ENCODE measurements at places on chromosomes 4 and X. TPM values are rescaled to one million over a fixed set of nuclear protein-coding genes. Genes with fewer than 3 reads are reported as not detected.

Gene FGB
- 2.8 TPM for total RNA-seq

Gene RGN
- total RNA-seq: not detected

Gene TCP11X2
- not detected for total RNA-seq

Gene TRIM75
- total RNA-seq: not detected

Gene SPACA5
- not detected for total RNA-seq

Gene PAGE2B
- total RNA-seq: not detected

Gene FAM47A
- total RNA-seq: not detected

Gene MAPK10
- 4.6 TPM for total RNA-seq

DNA sequence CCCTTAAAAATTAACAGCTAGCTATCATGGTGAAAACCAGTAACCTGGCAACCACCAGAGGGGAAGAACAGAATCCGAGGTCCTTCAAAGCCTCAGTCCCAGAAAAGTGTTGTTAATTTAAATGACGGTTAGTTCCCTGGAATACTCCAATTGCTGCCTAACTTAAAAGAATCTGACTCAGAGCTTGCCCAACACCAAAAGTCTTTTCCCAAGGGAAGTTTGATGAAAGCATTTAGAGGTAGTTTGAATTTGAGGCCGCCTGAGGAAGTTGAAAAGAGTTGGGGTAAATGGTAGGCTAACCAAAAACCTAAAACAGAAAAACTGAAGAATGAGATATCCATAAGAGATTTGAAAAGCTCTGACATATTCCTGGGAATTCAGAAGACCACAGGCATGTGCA is 46.6 kb downstream of the IL13RA2 start:
- DNase-seq: no peak
- H3K27me3 ChIP-seq: no peaks in the 10 kb centered on the region
- no peaks in the 10 kb centered on the region for H3K36me3 ChIP-seq

DNA sequence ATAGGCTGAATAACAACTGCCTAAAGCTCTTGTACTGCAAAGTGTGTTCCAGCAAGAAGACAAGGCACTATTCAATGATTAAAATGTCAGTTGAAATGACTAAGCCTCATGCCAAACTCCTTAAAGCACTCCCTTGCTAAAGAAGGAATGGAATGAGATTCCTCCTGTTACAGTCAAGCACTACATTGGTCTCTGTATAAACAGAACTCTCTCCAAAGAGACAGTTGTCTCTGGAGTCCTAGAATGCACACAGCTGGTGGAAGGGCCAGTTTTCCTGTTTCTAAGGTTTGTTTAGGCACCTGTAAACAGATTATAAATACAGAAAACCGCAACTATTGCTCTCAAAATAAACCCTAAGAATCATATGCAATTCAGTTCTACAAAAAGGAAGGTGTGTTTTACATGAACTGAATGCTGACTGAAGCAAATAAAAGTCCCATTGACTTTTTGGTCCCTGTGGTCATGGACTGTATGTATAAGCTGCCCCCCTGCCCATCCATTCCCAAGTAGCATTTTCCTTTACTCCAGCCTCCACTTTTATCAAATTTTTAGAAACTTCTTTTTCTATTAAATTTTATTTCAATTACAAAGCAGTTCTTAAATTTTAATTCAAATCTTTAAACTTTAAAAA is 47.0 kb downstream of the FAT1 start:
- peaks cover 17% of the 10 kb centered on the region for H3K4me1 ChIP-seq
- H3K27me3 ChIP-seq: no peaks in the 10 kb centered on the region
- H3K4me3 ChIP-seq: no peak overlapping the region
- H3K36me3 ChIP-seq: peaks cover 3% of the 10 kb centered on the region

DNA sequence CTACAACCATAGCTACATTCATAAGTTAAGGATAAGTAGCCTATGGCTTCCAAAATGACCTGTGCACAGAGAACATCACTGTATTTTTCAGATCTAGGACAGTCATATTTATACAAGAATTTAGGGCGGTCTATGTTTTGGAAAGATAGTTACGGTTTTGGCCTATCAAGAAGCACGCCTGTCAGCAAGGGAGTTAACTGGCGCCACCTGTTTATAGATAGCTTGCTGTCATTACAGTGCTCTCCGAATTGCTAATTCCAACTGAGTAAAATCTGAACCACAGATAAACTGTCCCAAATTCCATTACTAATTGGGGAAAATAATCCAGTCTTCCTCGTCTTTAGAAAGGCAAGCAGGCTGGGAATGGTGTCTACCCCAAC is 646 bp downstream of the ABCB7 start:
- no peaks in the 10 kb centered on the region for H3K36me3 ChIP-seq
- DNase-seq: no peak
- H3K4me3 ChIP-seq: peak overlapping the region; percentile 81
- H3K4me1 ChIP-seq: peaks cover 4% of the 10 kb centered on the region
- no peaks in the 10 kb centered on the region for H3K27me3 ChIP-seq

DNA sequence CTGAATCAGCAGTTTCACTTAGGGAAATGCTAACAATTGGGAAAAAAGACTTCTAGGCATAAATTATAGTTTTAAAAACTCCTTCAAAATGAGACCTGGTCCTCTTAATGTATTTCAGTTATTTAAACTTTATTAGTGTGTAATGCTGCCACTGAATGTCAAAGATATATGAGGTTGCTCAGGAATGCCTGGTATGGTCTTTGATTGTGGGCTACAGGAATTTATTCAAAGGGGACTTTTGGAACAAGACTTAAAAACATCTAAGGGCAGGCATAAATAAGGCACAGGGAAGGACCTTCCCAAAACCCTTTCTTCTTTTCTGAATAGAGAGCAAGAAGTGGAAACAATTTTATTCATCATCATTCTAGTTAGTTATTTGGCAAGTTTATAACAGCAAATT is 439.1 kb downstream of the TLL1 start:
- DNase-seq: peak; percentile 61
- H3K27ac ChIP-seq: no peak overlapping the region
- no peaks in the 10 kb centered on the region for H3K27me3 ChIP-seq
- no peaks in the 10 kb centered on the region for H3K4me1 ChIP-seq

GRCh38 chr4:3611778-3612177 is 79.6 kb upstream of the LRPAP1 start:
- H3K27ac ChIP-seq: no peak overlapping the region
- H3K36me3 ChIP-seq: no peaks in the 10 kb centered on the region
- no peak overlapping the region for H3K4me3 ChIP-seq
- DNase-seq: no peak

- no peaks in the 10 kb centered on the region for H3K36me3 ChIP-seq
- H3K27ac ChIP-seq: no peak overlapping the region
- H3K4me3 ChIP-seq: no peak overlapping the region
Observed at GRCh38 chrX:93461060-93461459, 212.3 kb downstream of the NAP1L3 start.

DNA sequence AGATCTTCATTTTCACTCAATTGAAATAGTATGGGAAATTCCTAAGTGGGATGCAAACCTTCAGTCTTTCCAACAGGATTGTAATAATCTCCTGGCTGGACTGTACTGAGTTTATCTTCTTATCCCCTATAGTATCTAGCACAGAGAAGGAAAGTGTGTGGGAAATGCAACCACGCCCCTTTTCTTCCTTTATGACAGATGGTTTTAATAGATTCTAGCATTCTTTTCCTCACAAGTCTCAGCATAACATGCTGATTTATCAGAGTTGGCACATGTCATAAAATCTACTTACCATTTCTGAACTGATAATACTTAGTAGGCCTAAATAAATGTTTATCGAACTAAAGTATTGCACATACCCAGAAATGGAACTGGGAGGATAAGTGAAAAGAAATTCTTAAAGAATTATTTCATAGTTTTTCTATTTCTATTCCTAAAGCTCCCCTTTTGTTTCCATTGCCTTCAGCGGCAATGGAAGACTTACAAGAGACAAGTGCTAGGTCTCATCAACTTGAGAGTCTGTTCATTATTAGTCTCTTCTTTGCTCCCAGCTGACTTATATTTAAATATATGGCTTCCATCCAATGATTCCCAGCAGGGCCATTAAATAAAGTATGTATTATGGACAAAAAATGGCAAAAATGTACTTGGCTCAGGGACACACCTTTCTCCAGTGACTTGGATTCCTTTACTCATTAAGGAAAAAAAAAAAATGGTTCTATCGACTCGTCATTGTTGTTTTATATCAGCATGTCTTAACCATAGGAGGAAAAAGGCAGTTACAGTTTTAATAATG is 484.5 kb downstream of the IL1RAPL1 start:
- no peaks in the 10 kb centered on the region for H3K27me3 ChIP-seq
- H3K27ac ChIP-seq: no peak overlapping the region
- no peaks in the 10 kb centered on the region for H3K36me3 ChIP-seq
- peak; percentile 6 for DNase-seq

DNA sequence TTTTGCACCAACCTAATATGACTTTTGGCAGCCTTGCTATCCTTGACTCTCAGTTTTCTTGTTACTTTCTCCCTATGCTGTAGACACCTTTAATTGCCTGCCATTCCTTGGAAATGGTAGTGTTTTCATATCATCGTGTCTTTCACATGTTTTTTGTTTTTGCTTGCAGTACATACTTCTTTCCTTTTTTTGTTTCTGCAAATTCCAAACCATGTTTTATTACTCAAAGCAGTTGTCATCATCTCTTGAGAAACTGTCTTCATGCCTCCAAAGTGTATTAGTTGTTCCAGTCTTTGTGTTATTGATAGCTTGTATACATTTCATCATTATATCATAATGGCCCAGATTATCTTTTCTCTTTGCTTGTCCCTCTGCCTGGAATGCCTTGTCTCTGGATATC is 57.1 kb downstream of the PDLIM5 start:
- no peak overlapping the region for H3K27ac ChIP-seq
- H3K4me1 ChIP-seq: peaks cover 24% of the 10 kb centered on the region
- H3K27me3 ChIP-seq: no peaks in the 10 kb centered on the region
- no peaks in the 10 kb centered on the region for H3K36me3 ChIP-seq
- DNase-seq: no peak
- H3K4me3 ChIP-seq: no peak overlapping the region

DNA sequence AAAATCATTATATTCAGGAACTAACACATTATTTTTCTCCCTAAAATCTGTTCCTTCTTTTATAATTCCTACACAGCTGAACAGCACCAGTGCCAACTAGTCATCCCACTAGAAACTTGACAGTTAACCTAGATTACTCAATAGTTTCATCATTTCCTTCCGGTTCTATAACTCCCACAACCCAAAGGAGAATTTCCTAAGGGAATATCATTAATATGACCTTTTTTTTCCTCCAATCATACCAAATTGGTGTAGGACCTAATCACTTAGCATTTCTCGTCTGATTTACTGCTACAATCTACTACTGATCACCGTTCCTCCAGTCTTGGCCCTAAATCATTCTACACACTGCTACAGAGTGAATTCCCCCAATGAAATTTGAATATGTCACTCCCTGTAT is 45.9 kb downstream of the WDFY3 start:
- no peak overlapping the region for H3K4me3 ChIP-seq
- no peaks in the 10 kb centered on the region for H3K27me3 ChIP-seq
- peak; percentile 62 for DNase-seq
- H3K36me3 ChIP-seq: no peaks in the 10 kb centered on the region
- peaks cover 6% of the 10 kb centered on the region for H3K4me1 ChIP-seq

- no peaks in the 10 kb centered on the region for H3K36me3 ChIP-seq
- no peak overlapping the region for H3K4me3 ChIP-seq
- no peak for DNase-seq
- H3K27me3 ChIP-seq: no peaks in the 10 kb centered on the region
- peaks cover 10% of the 10 kb centered on the region for H3K4me1 ChIP-seq
Observed at GRCh38 chr4:848803-849477, 23.0 kb upstream of the CPLX1 start.

GRCh38 chr4:188295899-188296298 is 156.7 kb downstream of the TRIML1 start:
- no peak for DNase-seq
- H3K36me3 ChIP-seq: no peaks in the 10 kb centered on the region
- H3K27me3 ChIP-seq: no peaks in the 10 kb centered on the region
- H3K4me3 ChIP-seq: no peak overlapping the region

DNA sequence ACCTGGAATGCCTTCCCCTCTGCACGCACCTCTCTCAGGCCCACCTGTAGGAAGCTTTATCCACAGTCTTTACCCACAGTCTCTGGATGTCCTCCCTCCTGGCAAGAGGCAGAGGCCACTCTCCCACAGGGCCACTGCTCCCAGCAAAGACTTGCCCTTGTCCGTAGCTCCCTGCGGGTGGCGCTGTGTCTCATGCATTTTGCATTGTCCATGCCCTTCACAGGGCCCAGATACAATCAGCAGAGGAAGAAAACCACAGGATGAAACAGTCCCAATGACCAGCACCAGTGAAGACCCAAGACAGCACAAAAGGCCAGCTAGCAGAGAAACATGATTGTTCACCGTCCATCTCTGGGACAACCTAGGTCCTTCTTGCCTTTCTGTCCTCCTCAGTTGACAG is 2.1 kb upstream of the NSG1 start:
- peaks cover 55% of the 10 kb centered on the region for H3K27me3 ChIP-seq
- no peak overlapping the region for H3K4me3 ChIP-seq
- no peak overlapping the region for H3K27ac ChIP-seq
- peaks cover 3% of the 10 kb centered on the region for H3K4me1 ChIP-seq
- no peak for DNase-seq
- H3K36me3 ChIP-seq: no peaks in the 10 kb centered on the region

- no peak overlapping the region for H3K27ac ChIP-seq
- H3K4me3 ChIP-seq: no peak overlapping the region
- H3K36me3 ChIP-seq: no peaks in the 10 kb centered on the region
Observed at GRCh38 chr4:40309250-40309774, 25.8 kb upstream of the CHRNA9 start.

DNA sequence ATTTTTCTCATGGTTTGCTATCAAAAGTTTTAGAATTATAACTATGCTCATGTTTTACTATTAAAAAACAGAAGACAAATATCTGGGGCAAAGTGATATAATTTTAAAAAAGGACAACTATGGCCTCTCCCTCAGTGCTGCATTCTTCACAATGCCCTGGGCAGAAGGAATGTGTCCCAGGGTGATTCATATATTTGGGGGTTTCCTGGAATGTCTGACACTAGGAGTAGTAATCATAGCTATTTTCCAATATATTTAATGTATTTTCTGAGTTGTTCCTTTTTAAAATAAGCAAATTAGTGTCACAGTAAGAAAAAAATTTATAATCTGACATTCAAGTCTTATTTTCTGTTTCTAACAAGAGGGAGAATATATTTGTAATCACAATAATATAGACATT is 281.7 kb downstream of the UNC5C start:
- H3K36me3 ChIP-seq: no peaks in the 10 kb centered on the region
- no peak overlapping the region for H3K4me3 ChIP-seq
- peak; percentile 74 for DNase-seq
- H3K27ac ChIP-seq: peak overlapping the region; percentile 35
- no peaks in the 10 kb centered on the region for H3K27me3 ChIP-seq

GRCh38 chr4:129526812-129527211 is 430.9 kb downstream of the C4orf33 start:
- DNase-seq: no peak
- no peak overlapping the region for H3K27ac ChIP-seq
- H3K4me1 ChIP-seq: no peaks in the 10 kb centered on the region
- H3K27me3 ChIP-seq: no peaks in the 10 kb centered on the region

GRCh38 chr4:145527773-145528172 is 46.1 kb downstream of the SMAD1 start:
- no peaks in the 10 kb centered on the region for H3K36me3 ChIP-seq
- H3K4me1 ChIP-seq: no peaks in the 10 kb centered on the region
- no peaks in the 10 kb centered on the region for H3K27me3 ChIP-seq
- DNase-seq: no peak

All from astrocyte (in vitro differentiated cells and primary cell).